ENCODE measurements at places on chromosomes 13 and 19.
A peak's percentile ranks its signal among the peaks of the same experiment; 100 is the strongest.

GRCh38 chr19:5341448-5341820 lies 822 bp upstream of the PTPRS start:
- no peak for DNase-seq

- no peak for DNase-seq
Observed at GRCh38 chr19:18090545-18091216, 3.9 kb upstream of the IL12RB1 start.

DNA sequence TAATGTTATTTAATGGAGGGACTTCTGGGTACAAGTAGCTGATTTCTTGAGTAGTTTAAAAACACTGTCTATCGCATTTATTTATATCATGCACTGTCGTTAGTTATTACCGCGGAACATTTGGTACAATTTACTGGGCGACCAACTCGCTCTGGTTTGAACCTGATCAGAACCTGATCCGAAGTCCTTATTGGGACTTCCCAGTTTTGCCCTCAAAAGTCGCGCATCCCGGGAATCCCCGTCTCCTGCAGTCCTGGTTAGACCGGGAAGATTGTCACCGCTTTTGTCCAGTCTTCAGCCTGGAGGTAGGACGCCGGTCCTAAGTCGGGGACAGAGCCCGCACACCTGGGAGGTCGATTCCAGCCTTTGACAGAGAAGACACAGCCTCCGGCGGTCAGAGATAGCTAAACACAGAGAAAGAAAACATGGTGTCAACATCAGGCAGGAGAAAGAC lies 694 bp downstream of the CLN5 start:
- DNase-seq: peak; percentile 66

GRCh38 chr13:26971990-26972887 lies 199.4 kb downstream of the USP12 start:
- DNase-seq: peak; percentile 86

DNA sequence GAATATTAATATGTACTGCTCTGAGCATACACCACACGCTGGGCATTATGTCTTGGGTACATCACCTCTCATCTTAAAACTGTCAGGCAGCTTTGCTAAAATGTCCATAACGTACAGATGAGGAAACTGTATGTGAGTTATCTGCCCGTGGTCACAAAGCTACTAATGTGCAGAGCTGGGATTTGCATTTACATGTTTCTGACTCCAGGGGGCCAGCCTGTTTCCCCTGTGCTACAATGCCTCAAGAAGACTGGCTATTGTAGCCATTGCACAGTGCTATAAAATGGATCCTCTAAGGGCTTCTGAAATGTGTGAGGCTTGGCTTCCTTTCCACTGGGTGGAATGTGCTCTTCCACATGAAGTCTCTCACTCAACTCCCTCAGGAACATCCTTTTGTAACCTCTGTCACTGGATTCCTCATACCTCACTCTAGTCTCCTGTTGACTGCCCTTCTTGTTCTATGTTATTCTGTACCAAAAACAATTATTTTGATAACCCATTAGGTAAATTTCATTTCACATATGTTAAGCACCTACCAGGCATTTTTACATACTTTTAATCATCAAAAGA lies 95.6 kb upstream of the HTR2A start:
- DNase-seq: no peak

DNA sequence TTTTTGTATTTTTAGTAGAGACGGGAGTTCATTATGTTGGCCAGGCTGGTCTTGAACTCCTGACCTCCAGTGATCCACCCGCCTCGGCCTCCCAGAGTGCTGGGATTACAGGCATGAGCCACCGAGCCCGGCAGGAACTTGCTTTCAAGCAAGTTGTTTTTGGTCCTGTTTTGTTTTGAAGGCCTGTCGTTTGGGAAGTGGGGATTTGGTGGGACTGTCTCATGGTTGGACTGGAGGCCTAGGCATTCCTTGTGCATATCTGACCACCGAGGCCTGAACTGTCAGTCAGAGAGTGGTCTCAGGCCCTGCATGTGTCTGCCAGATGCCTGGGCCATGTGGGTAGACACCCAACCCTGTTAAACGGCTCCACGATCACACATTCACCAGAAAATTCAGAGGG lies 26.3 kb downstream of the UBXN6 start:
- no peak for DNase-seq

DNA sequence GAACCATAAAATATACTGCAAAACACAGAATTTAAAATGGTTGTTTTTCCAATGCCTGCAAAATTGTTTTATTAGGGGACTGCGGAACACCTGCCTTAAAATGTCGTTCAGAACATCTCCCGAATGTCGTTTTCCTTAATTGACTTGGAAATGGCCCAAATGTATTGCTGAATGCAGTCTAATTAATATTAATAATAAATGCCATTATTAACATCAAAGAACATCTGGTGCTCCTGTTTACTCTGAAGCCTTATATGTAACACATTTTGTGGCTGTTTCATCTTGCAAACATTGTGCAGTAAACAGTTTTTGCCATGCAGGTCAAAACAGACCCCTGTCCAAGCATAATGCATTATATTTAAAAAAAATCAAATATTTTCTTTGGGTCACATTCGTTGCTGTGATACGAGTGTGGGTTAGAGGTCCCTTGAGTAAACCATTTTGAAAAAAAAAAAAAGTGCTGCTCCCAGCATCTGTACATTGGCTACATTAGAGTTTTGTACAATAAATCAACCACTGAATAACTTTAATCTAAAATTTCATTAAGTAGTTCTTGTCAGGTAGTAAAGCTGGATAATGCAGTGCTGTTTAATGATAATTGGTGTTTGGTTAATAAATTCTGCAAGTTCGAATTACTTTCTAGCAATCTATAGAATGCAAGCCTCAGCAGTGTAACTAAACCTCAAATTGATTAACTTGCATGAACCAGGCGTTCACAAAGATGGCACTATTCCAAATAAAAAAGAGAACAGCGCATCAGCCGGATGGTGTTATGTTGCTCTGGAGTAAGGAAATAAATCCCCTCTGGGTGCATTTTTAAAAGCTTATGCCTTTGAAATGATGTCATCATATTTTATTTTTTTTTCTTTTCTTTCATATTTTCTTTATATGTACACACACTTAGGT lies 140.2 kb downstream of the ZNF536 start:
- no peak for DNase-seq

DNA sequence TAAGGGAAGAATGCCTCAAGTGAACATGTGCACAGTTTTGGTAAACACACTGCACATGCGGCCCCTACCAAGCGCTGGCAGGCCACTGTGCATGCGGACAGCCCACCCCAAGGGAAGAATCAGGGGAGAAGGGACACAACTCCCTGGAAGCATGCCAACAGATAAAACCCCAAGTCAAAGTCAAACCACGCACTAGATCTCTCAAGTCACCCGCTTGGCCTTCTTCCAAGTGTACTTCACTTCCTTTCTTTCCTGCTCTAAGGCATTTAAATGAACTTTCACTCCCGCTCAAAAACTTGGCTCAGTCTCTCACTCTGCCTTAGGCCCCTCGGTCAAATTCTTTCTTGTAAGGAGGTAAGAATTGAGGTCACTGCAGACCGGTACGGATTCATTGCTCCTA lies 4.6 kb upstream of the RFXAP start:
- no peak for DNase-seq

- DNase-seq: no peak
Observed at GRCh38 chr13:48979892-48980291, 4.2 kb downstream of the FNDC3A start.

DNA sequence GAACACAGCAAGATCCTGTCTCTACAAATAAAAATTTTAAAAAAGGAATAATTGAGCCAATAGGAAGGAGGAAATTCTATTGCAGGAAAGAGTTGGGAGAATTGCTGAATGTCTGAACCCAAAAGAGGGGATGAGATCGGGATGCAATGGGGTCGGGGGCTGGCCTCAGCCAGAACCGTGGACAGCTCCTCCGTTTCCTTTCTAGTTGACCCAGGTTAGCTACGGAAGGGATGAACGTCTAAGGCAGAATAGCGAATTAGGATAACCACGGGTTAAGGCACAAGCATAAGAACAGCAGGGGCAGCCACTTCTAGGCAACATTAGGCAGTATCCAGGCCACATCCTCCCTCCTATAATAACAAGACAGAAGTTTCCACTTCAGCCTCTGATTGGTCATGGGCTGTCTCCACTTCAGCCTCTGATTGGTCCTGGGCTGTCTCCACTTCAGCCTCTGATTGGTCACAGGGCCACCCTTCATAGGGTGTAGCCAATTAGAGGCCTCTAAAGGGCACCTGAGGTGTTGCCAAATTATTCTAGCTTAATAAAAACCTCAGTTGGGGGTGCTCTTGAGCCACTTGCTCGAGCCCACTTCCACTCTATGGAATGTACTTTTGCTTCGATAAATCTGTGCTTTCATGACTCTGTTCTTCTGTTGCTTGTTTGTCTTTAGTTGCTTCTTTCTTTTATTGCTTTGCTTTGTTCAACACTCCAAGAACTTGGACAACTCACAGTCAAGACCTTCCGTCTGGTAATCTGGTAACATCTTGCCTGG lies 24.9 kb upstream of the TPM4 start:
- DNase-seq: peak; percentile 25

All from G401 (cell line).